ENCODE measurements at places on chromosomes 1 and 21.

DNA sequence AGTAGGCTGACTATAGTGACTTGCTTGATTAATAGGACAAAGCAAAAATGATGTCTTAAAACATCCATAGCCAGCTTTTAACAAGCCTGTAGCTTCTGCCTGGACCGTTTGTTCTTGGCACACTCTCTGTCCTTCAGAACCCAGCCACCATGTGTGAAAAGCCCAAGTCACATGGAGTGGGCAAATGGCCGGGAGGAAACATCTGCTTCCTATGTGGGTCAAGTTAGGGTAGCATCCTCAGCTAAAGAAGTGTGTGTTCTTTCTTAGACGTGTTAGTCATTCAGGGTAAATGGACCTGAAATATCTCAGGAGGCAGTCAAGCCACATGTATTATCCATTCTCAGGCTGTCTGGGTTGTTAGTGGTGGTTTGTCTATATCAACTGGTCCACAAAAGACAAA is 23.4 kb downstream of the RD3 start:
- DNase-seq: no peak

- DNase-seq: no peak
Observed at GRCh38 chr1:119647228-119647733, 785 bp downstream of the ZNF697 start.

- DNase-seq: no peak
Observed at GRCh38 chr1:11680270-11681070, 478 bp downstream of the MAD2L2 start.

DNA sequence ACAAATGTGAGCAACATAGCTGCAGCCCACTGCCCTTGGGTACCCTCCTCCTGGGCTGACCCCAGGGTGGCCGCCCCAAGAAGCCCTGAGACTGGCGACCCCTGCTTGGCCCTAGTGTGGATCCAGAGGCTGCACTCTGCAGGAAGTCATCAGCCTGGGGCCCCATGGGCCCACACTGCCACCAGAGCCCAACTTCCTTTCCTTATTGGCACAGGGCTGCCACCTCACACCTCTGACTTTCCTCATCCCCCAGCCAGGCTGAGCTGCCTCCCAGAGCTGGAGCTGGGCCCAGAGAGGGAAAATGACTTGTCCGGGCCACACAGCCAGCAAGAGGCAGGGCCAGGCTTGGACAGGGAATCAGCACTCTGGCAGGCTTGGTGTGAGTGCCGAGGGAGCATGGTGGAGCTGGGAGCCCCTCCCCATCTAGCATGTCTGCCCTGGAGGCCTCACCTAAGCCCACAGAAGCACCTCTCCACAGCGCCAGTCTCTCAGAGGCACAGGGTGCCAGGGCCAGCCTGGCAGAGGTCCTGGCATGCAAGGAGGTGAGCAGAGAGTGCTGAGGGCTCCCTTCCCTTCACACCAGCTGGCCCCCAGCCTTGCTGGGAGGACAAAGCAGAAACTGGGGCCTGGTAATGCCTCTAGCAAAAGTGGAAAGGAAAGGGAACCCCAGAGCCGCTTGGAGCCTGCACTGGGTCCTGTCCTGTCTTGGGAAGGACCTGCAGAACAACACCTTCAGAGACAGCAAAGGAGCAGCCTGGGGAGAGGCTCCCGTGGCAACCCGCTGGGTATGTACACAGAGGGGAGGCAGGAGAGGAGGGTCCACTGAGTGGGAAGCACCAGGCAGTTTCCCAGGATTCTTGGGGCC is 3.2 kb downstream of the RAP1GAP start:
- no peak for DNase-seq

GRCh38 chr1:242454262-242455051 is 70.0 kb downstream of the PLD5 start:
- peak; percentile 40 for DNase-seq

Data from amniotic epithelial cell (primary cell).